Activated B cell treated with CpG ODN at 0.5 μM for 24 hours (primary cell): ENCODE measurements at places on chromosomes 5 and 9.

GRCh38 chr5:140565024-140565779 is 574 bp downstream of the SLC35A4 start:
- H3K36me3 ChIP-seq, result peaks cover 43% of the 10 kb centered on the region
- H3K27ac ChIP-seq, result peak overlapping the region; percentile 90
- no peaks in the 10 kb centered on the region for H3K27me3 ChIP-seq
- no peak for DNase-seq
- H3K4me1 ChIP-seq, result peaks cover 65% of the 10 kb centered on the region

DNA sequence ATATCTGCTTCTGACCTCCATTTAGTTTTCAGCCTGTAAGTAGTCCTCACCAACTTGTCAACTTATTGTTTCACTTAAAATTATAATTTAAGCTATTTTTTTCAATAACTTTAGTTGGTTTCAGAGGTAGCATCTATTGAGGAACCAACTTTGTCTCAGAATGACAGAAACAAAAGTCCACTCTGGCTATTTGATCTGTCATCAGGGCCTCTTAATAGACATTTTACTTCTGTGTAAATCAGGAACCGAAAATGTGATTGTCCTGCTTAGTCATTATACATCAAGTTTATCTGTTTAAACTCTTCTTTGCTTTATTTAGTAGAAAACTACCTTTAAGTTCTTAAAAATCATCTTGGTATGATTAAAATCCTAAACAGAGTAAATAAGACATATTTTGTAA is 820.8 kb upstream of the EDIL3 start:
- H3K4me3 ChIP-seq, result no peak overlapping the region
- H3K4me1 ChIP-seq, result no peaks in the 10 kb centered on the region
- H3K27ac ChIP-seq, result no peak overlapping the region
- no peak for DNase-seq
- no peaks in the 10 kb centered on the region for H3K36me3 ChIP-seq

GRCh38 chr5:79742549-79743136 is 53.0 kb downstream of the CMYA5 start:
- H3K36me3 ChIP-seq, result no peaks in the 10 kb centered on the region
- H3K4me1 ChIP-seq, result no peaks in the 10 kb centered on the region
- peaks cover 13% of the 10 kb centered on the region for H3K27me3 ChIP-seq
- H3K4me3 ChIP-seq, result no peak overlapping the region

- H3K4me3 ChIP-seq, result peak overlapping the region; percentile 76
- no peak for DNase-seq
- H3K36me3 ChIP-seq, result no peaks in the 10 kb centered on the region
Measured at GRCh38 chr9:4491626-4491975, 1.3 kb downstream of the SLC1A1 start.

- peaks cover 11% of the 10 kb centered on the region for H3K4me1 ChIP-seq
- H3K4me3 ChIP-seq, result no peak overlapping the region
- DNase-seq, result peak; percentile 4
- H3K27ac ChIP-seq, result no peak overlapping the region
- H3K36me3 ChIP-seq, result no peaks in the 10 kb centered on the region
Measured at GRCh38 chr5:1544294-1544961, 20.7 kb upstream of the LPCAT1 start.

GRCh38 chr9:14326264-14326826 is 12.4 kb upstream of the NFIB start:
- peaks cover 20% of the 10 kb centered on the region for H3K27me3 ChIP-seq
- peaks cover 13% of the 10 kb centered on the region for H3K4me1 ChIP-seq
- no peak overlapping the region for H3K27ac ChIP-seq
- no peak overlapping the region for H3K4me3 ChIP-seq

- H3K27ac ChIP-seq, result no peak overlapping the region
- peaks cover 27% of the 10 kb centered on the region for H3K4me1 ChIP-seq
- DNase-seq, result no peak
- H3K4me3 ChIP-seq, result no peak overlapping the region
- no peaks in the 10 kb centered on the region for H3K27me3 ChIP-seq
Measured at GRCh38 chr9:79632705-79633104, 60.9 kb downstream of the TLE4 start.

DNA sequence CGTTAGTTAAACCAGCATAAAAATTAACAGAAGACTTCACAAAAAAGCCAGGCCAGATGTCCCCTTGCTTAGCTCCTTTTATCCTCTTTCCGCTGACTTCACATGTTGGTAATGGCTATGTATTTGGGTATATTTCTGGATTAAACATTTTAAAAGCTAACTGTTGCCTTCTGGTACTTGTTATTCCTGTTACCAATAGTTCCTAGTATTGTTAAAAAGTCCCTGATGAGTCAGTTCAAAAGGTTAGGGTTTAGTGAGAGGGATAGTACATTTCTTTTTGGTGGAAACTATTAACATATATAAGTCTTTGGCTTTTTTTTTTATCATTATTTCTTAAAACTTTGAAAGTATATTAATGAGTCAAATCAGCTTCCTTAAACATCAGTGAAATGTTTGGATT is 103.2 kb upstream of the ELL2 start:
- no peaks in the 10 kb centered on the region for H3K27me3 ChIP-seq
- H3K36me3 ChIP-seq, result no peaks in the 10 kb centered on the region
- H3K4me1 ChIP-seq, result no peaks in the 10 kb centered on the region
- no peak for DNase-seq
- H3K27ac ChIP-seq, result no peak overlapping the region

DNA sequence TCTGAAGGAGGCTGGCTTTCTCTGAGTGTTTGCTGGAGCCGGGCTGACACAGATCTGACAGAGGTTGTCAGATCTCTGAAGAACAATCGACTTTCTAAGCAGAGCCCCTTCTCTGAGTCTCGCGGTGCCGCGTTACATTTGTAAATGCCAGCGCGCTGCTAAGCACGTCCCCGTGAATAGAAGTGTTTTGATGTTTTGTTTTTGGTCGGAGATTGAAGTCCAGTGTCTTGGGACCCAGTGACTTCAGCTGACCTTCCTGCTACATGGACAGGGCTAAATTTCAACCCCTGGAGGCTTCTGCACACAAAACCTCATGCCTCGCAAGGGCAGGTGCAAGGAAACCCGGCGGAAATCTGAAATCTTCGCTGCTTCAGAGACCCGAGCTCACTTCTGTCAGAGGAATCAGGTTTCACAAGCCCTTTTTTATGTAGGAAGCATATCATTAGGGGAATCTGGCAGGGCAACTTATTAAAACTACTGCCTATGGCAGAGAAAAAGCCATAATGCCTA is 27.2 kb downstream of the NEUROG1 start:
- H3K4me1 ChIP-seq, result peaks cover 6% of the 10 kb centered on the region
- peaks cover 47% of the 10 kb centered on the region for H3K27me3 ChIP-seq
- H3K4me3 ChIP-seq, result no peak overlapping the region
- no peak for DNase-seq
- H3K36me3 ChIP-seq, result no peaks in the 10 kb centered on the region

- no peaks in the 10 kb centered on the region for H3K36me3 ChIP-seq
- H3K4me1 ChIP-seq, result no peaks in the 10 kb centered on the region
- H3K27me3 ChIP-seq, result no peaks in the 10 kb centered on the region
- no peak for DNase-seq
- H3K4me3 ChIP-seq, result no peak overlapping the region
Measured at GRCh38 chr9:81289622-81290021, 399.7 kb downstream of the TLE1 start.

DNA sequence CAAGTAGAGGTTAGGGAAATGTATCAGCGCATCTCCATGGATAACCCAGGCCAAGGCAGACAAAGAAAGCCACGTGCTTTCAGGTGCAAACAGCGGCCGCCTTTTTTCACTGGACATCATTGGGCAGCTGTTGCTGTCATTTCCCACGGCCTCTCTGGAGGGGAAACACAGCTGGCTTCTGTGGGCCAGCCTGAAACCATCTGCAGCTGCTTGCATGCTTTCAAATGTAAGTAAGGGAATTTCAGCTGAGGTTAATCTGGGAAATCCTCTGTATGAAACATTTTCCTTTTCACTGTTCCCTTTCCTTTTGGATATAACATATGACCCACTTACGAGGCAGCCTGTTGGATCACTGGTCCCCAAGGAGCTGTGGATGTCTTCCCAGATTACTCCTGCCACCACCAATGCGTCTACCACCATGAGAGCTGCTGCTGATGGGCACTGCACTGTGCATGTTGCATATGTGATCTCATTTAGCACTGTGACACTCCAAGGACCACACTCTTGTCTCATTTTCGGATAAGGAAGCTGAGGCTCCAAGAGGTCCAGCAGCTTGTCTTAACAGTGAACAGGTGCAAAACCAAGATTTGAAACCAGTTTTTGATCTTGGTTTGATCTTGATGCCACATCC is 106.3 kb downstream of the C9orf152 start:
- H3K36me3 ChIP-seq, result peaks cover 67% of the 10 kb centered on the region
- DNase-seq, result no peak
- peaks cover 86% of the 10 kb centered on the region for H3K4me1 ChIP-seq

DNA sequence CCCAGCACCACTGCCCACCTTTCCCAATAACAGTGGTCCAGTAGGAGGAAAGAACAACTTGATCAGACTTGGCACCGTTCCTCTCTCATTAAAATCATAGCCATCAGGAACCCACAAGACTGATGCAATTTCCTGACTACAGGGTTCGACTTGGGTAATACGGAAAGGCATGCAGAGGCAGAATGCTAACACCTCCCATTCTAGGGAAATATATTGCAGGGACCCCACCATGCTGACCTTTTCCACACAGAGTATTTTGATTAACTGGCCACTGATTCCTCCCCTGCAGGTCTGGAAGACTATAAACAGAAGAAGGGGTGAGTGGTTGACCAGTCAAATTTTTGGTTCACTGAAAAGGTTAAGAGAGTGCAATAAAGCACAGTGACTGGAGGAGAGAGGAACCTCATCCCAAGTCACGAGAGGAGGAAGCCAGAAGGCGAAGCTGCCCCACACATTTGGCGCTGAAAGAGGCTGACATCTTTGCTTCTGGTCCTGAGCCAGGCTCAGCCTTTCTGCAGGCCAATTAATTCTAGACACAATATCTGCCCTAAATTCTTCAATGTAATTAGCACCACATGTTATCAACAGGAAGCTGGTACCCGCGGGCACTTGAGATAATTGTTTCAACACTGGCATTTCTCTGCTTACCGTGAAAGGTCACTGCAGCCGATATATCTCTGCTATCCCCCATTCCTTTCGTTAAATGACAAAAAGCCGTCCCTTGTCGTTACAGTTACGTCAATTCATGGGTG is 64.7 kb upstream of the SPOCK1 start:
- no peaks in the 10 kb centered on the region for H3K4me1 ChIP-seq
- H3K27ac ChIP-seq, result no peak overlapping the region
- H3K36me3 ChIP-seq, result no peaks in the 10 kb centered on the region
- H3K27me3 ChIP-seq, result peaks cover 17% of the 10 kb centered on the region
- no peak overlapping the region for H3K4me3 ChIP-seq
- no peak for DNase-seq

DNA sequence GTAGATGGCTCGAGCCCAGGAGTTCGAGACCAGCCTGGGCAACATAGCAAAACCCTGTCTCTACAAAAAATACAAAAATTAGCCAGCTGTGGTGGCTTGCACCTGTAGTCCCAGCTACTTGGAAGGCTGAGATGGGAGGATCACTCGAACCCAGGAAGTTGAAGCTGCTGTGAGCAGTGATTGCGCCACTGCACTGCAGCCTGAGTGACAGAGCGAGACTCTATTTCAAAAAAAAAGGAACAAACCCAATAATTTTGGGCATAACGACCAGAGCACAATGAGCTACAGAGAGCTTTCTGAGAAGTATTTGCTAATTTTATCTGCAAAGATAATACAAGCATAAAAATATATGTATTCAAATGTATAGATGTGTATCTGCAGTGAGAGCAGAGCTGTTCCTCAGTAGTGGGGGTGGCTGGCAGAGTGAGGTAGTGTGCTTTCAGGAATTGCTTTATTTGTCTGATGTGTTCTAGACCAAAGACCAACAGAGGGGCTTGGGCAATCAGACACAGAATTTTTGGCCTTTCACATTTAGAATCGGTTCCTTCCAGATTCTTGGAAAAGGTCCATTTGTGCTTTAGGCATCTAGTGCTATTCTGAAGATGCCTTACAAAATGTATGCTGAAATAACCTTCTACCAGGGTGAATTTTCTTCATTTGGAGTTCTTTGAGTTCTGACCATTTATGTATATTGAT is 5.2 kb downstream of the DOCK8 start:
- peaks cover 61% of the 10 kb centered on the region for H3K4me1 ChIP-seq
- peak overlapping the region; percentile 12 for H3K4me3 ChIP-seq
- H3K27ac ChIP-seq, result peak overlapping the region; percentile 68
- H3K36me3 ChIP-seq, result peaks cover 8% of the 10 kb centered on the region
- DNase-seq, result no peak

DNA sequence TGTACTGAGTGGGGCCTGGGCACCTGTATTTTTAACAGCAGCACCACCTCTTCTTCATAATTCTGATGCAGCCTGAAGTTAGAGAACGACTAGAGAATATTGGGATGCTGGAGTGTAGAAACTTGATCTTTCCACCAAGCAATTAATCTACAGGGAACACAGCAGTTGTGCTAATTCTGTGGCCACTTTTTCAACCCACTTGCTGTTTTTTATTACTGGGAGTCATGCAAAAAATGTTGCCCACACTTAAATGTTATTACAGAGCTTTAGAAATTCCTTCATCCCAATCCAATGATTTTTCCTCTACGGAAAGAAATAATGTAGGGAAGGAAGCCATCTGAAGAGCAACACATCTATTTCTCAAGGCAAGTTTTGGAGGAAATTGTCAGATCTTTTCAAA is 190.9 kb upstream of the TUT7 start:
- H3K27ac ChIP-seq, result no peak overlapping the region
- peaks cover 3% of the 10 kb centered on the region for H3K27me3 ChIP-seq
- H3K4me1 ChIP-seq, result no peaks in the 10 kb centered on the region
- no peaks in the 10 kb centered on the region for H3K36me3 ChIP-seq
- H3K4me3 ChIP-seq, result no peak overlapping the region
